Adrenal gland (tissue), 19 donors: ENCODE measurements at places on chromosomes 2 and 18.

- peak overlapping the region; percentile 88 for H3K27ac ChIP-seq
- H3K27me3 ChIP-seq, result no peaks in the 10 kb centered on the region
- H3K4me3 ChIP-seq, result peak overlapping the region; percentile 90
Observed at GRCh38 chr2:157875641-157876065, 477 bp downstream of the ACVR1 start.

DNA sequence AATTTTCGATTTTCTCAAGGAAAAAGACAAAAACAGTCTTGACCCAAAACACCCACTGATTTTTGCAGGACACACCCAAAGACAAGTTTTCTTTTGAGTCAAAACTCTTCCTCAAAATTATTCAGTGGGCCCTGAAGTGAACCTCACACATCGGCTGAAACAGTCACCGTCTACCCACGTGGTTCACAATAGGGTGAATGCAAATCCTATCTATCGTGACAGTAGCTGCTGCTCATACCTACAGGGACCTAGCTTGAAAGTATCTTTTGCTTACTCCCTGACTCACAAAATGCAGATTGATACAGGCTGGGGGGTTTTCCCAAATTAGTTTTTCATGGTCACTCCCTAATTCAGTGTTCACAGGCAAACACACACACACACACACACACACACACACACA, 10.7 kb upstream of the CD226 start:
- DNase-seq, result no peak
- no peaks in the 10 kb centered on the region for H3K4me1 ChIP-seq
- no peak overlapping the region for H3K27ac ChIP-seq
- no peaks in the 10 kb centered on the region for H3K27me3 ChIP-seq
- no peak overlapping the region for H3K4me3 ChIP-seq

DNA sequence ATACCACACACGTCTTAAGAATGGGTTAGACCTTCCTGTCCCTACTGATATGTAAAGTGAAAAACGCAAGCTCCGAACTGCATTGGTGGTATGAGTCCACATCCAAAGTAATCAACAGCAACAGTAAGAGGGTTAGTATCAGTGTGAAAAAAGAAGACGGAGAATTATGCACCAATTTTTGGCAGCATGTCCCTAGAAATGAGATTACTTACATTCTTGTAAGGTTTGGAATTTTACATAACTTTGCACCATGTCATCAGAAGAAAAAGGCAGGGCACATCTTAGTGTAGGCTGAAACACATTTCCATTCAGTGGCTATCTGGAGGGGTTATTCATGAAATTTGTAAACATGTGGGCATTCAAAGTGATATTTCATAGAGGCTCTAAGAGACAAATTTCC, 88.2 kb downstream of the LONRF2 start:
- no peak for DNase-seq
- no peak overlapping the region for H3K27ac ChIP-seq
- no peak overlapping the region for H3K4me3 ChIP-seq
- H3K27me3 ChIP-seq, result no peaks in the 10 kb centered on the region
- no peaks in the 10 kb centered on the region for H3K4me1 ChIP-seq

DNA sequence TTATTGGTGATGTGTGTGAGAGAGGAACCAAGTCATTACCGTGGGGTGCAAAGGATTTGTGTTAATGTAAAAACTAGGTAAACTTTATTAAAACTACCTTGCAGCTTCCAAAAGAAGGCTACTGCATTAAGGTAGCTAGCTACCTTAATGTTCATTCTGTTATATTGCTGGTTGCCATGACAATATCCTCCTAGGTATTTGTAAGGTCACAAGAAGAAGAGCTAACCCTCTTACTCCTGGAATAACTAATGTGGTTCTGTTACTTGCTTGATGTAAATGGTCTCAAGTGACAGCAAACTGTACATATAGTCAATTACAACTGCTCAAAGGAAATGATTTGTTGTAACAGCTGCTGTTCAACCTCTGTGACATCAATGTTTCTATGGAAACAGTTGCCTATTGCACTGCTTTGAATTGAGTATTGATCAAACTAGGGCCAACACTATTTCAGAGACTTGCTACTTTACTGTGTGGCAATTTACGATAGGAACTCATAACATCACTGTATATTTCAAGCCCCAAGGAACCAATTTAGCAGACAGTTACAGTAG, 319.8 kb upstream of the HNRNPA3 start:
- H3K27ac ChIP-seq, result no peak overlapping the region
- no peak overlapping the region for H3K4me3 ChIP-seq
- DNase-seq, result no peak
- H3K27me3 ChIP-seq, result no peaks in the 10 kb centered on the region

DNA sequence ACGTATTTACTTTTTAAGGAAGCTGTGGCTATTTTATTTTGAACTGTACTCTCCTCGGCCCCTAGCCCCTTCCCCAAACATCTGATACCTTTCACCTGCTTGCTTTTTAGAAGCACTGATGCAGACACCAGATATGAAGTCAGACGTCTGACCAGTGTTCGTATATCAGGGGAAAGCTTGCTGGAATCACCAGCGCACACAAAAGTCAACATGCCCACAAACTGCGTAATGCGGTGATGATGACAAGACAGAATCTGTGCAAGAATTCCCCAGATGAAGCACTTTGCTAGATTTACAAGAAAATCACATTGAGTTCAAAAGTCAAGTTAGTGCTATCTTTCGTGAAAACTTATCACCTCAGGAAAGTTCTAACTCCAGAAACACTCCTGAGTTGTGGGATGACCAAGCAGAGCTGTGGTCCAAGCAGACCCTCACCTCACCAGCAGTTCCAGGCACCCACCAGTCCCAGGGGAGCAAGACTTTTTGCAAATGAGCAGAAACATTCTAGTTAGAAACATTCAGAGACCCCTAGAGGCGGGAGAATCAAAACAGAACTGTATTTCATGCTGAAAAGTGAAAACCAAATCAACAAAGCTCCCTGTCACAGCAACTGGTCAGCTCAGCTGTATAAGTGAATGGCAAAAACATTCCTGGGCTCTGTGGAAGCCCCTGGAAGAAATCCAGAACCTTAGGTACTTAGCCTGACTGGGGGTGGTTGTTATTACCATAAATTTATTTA, 55.7 kb downstream of the INO80C start:
- no peaks in the 10 kb centered on the region for H3K36me3 ChIP-seq
- H3K4me3 ChIP-seq, result no peak overlapping the region
- H3K27ac ChIP-seq, result no peak overlapping the region

GRCh38 chr18:74140582-74140981, 7.1 kb downstream of the FBXO15 start:
- H3K27ac ChIP-seq, result no peak overlapping the region
- H3K27me3 ChIP-seq, result no peaks in the 10 kb centered on the region
- no peaks in the 10 kb centered on the region for H3K4me1 ChIP-seq
- DNase-seq, result no peak
- H3K4me3 ChIP-seq, result no peak overlapping the region

DNA sequence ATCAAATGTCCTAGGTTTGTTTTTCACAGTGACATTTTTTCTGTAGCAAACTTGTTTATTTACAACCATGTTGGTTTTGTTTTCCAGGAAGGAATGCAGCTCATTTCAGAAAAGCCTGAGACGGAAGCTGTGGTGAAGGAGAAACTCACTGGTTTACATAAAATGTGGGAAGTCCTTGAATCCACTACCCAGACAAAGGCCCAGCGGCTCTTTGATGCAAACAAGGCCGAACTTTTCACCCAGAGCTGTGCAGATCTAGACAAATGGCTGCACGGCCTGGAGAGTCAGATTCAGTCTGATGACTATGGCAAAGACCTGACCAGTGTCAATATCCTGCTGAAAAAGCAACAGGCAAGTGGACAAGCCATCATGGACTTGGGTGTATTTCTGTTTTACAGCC, 79.2 kb upstream of the EML6 start:
- no peaks in the 10 kb centered on the region for H3K27me3 ChIP-seq
- peaks cover 28% of the 10 kb centered on the region for H3K4me1 ChIP-seq
- no peak for DNase-seq
- peak overlapping the region; percentile 62 for H3K27ac ChIP-seq
- H3K4me3 ChIP-seq, result no peak overlapping the region

DNA sequence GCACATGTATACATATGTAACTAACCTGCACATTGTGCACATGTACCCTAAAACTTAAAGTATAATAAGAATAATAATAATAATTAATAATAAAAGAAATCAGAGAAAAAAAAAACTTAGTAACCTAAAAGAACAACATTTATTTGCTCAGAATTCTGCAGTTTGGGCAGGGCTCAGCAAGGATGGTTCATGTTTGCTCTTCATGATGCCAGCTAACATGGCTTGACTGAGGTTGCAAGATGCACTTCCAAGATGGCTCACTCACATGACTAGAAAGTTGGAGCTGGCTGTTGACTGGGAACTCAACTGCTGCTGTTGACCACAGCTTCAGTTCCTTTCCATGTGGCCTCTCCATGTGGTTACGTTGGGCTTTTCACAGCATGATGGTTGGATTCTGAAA, 56.4 kb downstream of the KLHL29 start:
- no peaks in the 10 kb centered on the region for H3K36me3 ChIP-seq

- no peak overlapping the region for H3K4me3 ChIP-seq
- no peak for DNase-seq
- H3K36me3 ChIP-seq, result no peaks in the 10 kb centered on the region
- no peaks in the 10 kb centered on the region for H3K4me1 ChIP-seq
- H3K27ac ChIP-seq, result no peak overlapping the region
- H3K27me3 ChIP-seq, result no peaks in the 10 kb centered on the region
Observed at GRCh38 chr18:24346254-24346653, 51.4 kb downstream of the OSBPL1A start.

- H3K27me3 ChIP-seq, result no peaks in the 10 kb centered on the region
- H3K4me1 ChIP-seq, result no peaks in the 10 kb centered on the region
- H3K36me3 ChIP-seq, result no peaks in the 10 kb centered on the region
- no peak for DNase-seq
Observed at GRCh38 chr2:9160732-9161131, 45.9 kb upstream of the ASAP2 start.

DNA sequence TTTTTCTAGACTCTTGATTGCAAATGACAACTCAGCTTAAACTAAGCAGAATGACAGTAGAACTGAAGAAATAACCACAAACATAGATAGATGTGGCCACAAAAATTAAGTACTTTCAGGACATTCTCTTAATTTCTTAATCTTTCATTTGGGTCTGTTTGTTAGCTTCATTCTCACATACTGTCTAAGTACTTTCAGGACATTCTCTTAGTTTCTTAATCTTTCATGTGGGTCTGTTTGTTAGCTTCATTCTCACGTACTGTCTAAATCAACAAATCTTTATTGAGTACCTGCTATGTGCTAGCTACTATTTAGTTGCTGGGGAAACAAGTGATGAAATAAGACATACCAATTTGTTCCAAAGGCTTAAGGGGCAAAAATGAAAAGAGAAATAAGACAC, 35.1 kb downstream of the FAM117B start:
- H3K36me3 ChIP-seq, result no peaks in the 10 kb centered on the region
- H3K27ac ChIP-seq, result no peak overlapping the region
- H3K27me3 ChIP-seq, result no peaks in the 10 kb centered on the region
- H3K4me3 ChIP-seq, result no peak overlapping the region
- peaks cover 37% of the 10 kb centered on the region for H3K4me1 ChIP-seq
- no peak for DNase-seq

- no peak for DNase-seq
- H3K4me3 ChIP-seq, result peak overlapping the region; percentile 78
- H3K36me3 ChIP-seq, result no peaks in the 10 kb centered on the region
- H3K4me1 ChIP-seq, result peaks cover 11% of the 10 kb centered on the region
- no peaks in the 10 kb centered on the region for H3K27me3 ChIP-seq
Observed at GRCh38 chr2:69740502-69740951, 1.4 kb upstream of the ANXA4 start.

GRCh38 chr18:13441736-13442135, 223.2 kb downstream of the LDLRAD4 start:
- no peak for DNase-seq
- H3K27me3 ChIP-seq, result no peaks in the 10 kb centered on the region
- peaks cover 8% of the 10 kb centered on the region for H3K4me1 ChIP-seq
- H3K36me3 ChIP-seq, result no peaks in the 10 kb centered on the region

DNA sequence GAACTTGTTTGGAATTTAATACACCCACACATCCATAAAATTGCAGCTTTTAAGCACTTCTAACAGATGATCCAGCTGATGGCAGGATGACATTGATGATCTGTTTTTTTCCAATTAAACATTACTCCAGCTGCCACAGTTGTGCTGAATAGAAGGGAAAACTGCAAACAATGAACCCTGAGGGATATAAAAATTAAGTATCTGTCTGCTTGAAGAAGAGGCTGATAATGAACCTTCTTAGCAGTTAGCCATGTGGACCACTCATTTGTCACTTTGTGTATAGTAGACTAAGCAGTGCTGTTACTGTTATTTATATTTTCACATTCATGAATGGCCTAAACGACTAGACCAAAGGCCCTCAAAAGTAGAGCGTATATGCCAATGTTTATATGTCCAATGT, 1201.0 kb upstream of the LRRTM1 start:
- H3K27ac ChIP-seq, result no peak overlapping the region
- H3K27me3 ChIP-seq, result no peaks in the 10 kb centered on the region
- H3K4me3 ChIP-seq, result no peak overlapping the region
- no peak for DNase-seq

- H3K4me1 ChIP-seq, result no peaks in the 10 kb centered on the region
- H3K36me3 ChIP-seq, result no peaks in the 10 kb centered on the region
- no peak for DNase-seq
- no peaks in the 10 kb centered on the region for H3K27me3 ChIP-seq
- no peak overlapping the region for H3K27ac ChIP-seq
Observed at GRCh38 chr2:34305587-34305986, 706.5 kb upstream of the FAM98A start.

DNA sequence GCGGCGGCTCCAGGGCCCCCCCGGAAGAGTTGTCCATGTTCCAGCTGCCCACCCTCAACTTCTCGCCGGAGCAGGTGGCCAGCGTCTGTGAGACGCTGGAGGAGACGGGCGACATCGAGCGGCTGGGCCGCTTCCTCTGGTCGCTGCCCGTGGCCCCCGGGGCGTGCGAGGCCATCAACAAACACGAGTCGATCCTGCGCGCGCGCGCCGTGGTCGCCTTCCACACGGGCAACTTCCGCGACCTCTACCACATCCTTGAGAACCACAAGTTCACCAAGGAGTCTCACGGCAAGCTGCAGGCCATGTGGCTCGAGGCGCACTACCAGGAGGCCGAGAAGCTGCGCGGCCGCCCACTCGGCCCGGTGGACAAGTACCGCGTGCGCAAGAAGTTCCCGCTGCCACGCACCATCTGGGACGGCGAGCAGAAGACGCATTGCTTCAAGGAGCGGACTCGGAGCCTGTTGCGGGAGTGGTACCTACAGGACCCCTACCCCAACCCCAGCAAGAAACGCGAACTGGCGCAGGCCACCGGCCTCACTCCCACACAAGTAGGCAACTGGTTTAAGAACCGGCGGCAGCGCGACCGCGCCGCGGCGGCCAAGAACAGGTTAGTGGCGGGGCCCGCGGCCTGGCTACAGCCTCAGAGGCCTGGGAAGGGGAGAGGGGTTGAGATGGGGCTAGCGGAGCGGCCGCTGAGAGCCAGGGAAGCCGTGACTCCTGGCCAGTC, 965 bp downstream of the SIX3 start:
- peaks cover 28% of the 10 kb centered on the region for H3K4me1 ChIP-seq
- H3K36me3 ChIP-seq, result no peaks in the 10 kb centered on the region
- peaks cover 71% of the 10 kb centered on the region for H3K27me3 ChIP-seq
- no peak overlapping the region for H3K4me3 ChIP-seq
- DNase-seq, result no peak
